Anterior cingulate cortex (tissue), 58 donors: ENCODE measurements at places on chromosomes 4 and X.

GRCh38 chr4:184612074-184612473, 37.2 kb downstream of the CASP3 start:
- DNase-seq = no peak

GRCh38 chr4:898869-899555, 33.1 kb downstream of the GAK start:
- DNase-seq = no peak

- no peak for DNase-seq
Measured at GRCh38 chr4:152448038-152448707, 87.7 kb downstream of the FBXW7 start.

DNA sequence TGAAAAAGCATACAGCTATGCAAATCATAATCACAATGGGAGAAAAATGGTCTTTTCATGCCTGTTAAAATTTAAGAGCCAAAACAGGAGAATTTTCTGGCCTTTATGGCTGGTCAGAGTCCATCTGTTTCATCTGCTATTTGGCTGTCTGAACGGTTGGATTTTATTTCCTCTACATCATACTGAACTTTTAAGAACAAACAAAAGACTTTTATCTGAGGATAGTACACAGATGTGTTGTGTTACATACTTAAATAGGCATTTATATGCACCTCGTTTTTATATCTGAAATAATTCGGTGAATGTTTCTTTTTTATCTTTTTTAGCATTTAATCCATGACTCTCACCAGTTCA, 18.0 kb upstream of the WWC2 start:
- no peak for DNase-seq

- no peak for DNase-seq
Measured at GRCh38 chr4:66750273-66750672, 795.0 kb downstream of the CENPC start.

DNA sequence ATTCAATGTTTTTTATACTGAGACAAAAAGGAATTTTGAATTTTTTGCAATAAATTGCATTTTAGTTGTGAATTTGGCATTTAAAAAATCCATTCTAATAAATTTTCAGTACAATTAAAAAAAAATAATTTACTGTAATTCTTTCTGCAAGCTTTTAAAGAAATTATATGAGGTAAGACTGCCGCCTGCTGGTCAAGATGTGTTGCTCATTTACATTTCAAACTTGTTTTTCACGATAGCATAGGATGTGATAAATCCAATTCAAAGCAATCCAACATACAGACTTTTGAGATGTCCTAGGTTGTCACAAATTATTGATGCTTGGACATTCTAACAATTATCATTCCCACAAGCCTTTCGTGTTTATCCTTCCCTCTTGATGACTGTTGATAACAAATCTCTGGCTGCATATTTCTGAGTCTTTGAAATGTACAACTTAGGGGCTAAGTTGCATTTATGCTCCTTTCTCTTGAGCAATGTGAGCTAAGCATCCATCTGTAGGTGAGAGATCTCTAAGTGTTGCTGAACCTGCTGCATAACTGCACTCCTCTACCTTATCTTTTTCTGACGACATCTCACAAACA, 21.7 kb upstream of the MFAP3L start:
- DNase-seq = peak; percentile 25

GRCh38 chrX:154401918-154402621, 3.9 kb downstream of the RPL10 start:
- no peak for DNase-seq

- no peak for DNase-seq
Measured at GRCh38 chrX:72117636-72118210, 14.0 kb downstream of the RTL5 start.

- no peak for DNase-seq
Measured at GRCh38 chr4:145890689-145891088, 47.9 kb downstream of the ZNF827 start.

DNA sequence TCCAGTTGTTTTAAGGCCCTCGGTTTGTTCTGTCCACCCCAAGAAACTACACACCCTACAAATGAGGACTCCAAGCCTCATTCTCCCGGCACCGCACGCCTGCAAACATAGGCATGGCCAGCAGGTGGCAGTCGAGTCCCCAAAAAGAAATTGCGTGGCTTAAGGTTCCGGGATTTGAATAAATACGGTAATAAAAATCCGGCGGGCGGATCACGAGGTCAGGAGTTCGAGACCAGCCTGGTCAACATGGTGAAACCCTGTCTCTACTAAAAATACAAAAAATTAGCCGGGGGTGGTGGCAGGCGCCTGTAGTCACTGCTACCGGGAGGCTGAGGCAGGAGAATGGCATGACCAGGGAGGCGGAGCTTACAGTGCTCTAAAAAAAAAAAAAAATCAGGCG, 21.8 kb upstream of the CSF2RA start:
- DNase-seq = no peak

GRCh38 chr4:122588453-122589238, 32.2 kb downstream of the IL21 start:
- DNase-seq = no peak

GRCh38 chrX:41890026-41890423, 33.3 kb downstream of the CASK start:
- DNase-seq = no peak

DNA sequence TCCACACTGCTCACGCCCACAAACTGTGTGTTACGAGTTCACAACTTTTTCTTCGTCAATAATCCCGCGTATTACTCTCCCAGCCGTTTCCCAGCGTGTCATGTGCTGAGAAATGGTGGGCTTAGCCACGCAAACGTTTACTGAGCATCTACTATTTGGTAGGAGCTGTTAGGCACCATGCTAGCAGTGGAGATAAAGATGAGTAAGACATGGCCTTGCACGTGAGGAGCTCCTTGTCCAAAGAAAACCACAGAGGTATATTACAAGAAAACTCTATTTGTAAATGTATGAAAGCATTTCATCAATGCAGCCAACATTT, 821 bp upstream of the TMEM128 start:
- DNase-seq = no peak

- DNase-seq = no peak
Measured at GRCh38 chrX:1581132-1581531, 10.3 kb upstream of the AKAP17A start.
